ENCODE measurements at places on chromosomes 16 and 17.

DNA sequence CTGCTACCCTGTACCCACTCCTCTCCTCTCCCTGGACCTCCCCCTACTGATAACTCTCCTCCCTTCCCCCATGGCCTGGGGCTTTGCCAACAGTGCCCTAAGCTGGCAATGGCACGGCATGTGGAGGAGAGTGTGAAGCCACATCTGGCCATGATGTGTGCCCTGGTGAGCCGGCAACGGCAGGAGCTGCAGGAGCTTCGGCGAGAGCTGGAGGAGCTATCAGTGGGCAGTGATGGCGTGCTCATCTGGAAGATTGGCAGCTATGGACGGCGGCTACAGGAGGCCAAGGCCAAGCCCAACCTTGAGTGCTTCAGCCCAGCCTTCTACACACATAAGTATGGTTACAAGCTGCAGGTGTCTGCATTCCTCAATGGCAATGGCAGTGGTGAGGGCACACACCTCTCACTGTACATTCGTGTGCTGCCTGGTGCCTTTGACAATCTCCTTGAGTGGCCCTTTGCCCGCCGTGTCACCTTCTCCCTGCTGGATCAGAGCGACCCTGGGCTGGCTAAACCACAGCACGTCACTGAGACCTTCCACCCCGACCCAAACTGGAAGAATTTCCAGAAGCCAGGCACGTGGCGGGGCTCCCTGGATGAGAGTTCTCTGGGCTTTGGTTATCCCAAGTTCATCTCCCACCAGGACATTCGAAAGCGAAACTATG lies 5.2 kb downstream of the TRAF4 start:
- no peak for DNase-seq

DNA sequence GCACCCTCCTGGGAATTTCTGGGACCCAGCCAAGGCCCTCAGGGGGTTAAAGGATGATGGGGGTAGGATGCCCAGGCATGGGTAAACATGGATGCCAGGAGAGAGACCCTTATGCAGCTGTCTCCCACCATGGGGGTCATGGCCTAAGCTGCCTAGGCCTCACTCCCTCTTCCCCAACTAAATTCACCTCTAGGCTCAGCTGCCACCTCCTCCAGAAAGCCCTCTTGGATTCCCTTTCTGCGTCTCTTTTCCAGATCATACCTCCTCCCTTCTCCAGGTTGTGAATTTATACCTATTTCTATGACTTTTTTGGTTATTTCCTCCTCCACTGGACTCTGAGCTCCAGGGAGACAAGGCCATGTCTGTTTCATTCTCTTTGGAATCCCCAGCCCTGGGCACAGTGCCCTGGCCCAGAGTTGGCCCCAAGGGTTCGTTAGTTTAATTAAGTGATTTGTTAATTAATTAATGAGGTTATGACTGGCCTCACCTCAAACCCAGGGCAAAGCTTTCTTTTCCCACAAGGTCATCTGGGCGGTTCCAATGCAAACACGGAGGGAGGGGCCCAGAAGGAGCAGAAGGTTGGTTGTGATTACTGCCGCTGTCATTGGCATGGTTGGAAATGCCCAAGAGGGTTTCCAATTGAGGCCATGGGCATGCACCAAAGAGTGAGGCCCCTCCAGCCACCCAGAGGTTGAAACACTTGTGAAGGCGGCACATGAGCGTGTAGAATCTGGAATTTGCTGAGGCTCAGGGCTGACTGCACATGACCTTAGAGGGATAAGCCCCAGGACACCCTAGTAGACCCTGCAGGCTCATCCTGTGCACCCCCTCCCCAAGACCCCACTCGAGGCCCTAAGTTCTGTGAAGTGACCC lies 6.9 kb upstream of the KRT17 start:
- DNase-seq, result no peak

GRCh38 chr17:50699410-50699809 lies 8.3 kb downstream of the ANKRD40 start:
- no peak for DNase-seq

GRCh38 chr17:32278815-32279214 lies 13.2 kb downstream of the RHBDL3 start:
- DNase-seq, result no peak

DNA sequence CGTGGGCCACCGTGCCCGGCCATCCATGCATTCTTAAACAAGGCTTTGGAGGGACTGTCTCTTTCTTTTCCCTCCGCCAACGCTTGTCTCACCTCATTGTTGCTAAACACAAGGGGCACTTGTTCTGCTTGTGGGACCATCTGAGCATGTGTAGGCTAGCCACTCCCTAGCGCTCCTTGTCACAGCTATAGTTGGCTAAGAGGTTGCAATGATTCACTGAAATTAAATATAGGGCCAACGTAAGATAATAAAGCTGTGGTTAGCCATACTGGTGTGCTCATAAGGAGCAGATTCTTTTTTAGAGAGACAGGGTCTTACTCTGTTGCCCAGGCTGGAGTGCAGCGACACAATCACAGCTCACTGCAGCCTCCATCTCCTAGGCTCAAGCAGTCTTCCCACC lies 41.2 kb downstream of the KIAA0513 start:
- no peak for DNase-seq

Data from NCI-H2171 treated with DMSO at 0.1 percent for 48 hours (cell line).